ENCODE measurements at places on chromosomes 2 and 18.
A peak's percentile ranks its signal among the peaks of the same experiment; 100 is the strongest.

DNA sequence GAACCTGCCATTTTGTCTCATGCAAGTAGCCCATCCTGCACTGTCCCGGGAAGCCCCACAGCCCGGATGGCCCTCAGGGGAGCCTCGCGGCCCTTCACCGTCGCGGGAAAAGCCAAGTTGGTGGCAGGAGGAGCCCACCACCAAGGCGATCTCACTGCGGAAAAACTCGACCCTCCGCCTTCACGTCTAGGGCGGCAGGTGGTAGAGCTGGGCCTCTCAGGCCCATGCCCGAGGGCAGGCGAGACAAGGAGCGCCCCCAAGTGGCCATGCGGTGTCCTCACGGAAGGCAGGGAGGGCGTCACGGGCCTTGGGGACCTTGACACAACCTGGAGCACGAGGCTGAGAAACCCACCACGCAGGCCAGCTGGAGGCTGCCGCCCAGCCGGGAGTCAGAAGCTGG lies 34.8 kb upstream of the SKA1 start:
- no peak for DNase-seq

GRCh38 chr2:10655499-10656225 lies 34.1 kb downstream of the NOL10 start:
- DNase-seq, result no peak

GRCh38 chr2:40165509-40165844 lies 286.4 kb downstream of the SLC8A1 start:
- DNase-seq, result no peak

DNA sequence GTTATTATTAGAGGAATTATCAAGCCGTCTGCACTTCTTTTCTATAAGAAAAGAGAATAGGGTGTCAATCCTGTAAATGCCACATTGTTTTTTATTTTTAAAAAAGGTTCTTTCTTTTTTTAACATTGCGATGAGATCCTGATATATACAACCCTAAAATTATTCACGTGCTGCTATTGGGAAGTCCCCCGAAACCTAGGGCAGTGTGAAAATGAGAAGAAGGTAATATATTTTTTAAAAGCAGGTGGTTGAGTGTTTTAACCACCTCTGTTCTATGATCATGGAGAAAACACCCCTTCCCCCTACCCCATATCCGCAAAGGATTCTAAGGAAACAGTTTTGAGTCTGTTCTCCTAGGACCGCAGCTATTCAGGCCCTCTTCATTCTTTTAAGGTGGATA lies 94.5 kb upstream of the KLHL14 start:
- DNase-seq, result no peak

DNA sequence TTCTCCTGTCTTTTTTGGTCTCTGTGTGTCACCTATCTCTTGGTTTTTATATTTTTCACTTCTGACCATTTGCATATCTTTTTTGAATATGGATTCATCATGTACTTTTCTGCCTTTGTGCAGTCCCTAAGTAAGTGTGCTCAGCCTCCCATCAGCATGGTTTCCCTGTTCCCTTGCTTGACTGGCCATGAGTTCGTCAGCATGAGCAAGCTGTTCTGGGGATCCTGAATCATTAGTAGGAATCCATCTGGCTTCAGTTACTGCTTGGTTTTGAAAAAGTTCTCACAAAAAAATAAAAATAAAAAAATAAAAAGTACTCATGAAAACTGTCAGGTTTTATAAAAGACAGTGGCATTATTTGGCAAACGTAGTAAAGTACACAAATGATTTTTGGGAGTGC lies 144.1 kb downstream of the NCOA1 start:
- DNase-seq, result peak; percentile 66

GRCh38 chr18:658947-659533 lies 1.6 kb downstream of the TYMS start:
- DNase-seq, result no peak

DNA sequence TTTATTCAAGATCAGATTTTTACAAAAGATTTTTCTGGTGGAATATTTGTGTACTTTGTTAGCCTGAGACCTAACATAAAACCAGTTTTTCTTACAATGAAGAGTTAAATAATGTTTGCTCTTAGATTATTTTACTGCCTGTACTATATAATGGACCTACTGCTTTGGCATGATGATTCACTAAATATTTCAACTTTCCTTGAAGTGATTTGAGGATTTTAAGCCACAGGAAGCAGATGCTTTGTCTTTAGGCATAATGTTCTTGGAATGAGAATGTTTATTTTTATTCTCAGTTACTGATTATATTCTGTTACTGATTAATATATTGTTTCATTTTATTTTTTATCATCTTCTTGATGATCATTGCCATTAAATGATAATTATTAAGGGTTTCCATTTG lies 175.3 kb upstream of the LRP1B start:
- DNase-seq, result no peak

- DNase-seq, result no peak
Observed at GRCh38 chr2:171522788-171523087, 464 bp downstream of the CYBRD1 start.

DNA sequence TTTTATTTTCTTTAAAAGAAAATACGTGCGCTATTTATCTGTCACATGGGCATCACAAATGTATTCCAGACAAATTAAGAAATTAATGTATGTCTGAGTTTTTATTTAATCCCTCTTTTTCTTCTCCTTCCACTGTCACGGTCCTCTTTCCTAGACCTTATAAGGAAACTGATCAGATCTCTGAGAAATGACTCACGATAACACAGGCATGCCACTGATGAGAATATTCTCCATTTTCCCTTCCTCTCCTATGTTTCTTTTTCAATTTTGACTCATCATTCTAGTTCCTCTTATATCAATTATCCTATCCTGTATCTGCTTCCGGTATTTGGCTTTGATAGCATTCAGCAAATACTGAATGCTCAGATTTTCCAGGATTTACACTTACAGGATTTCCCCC lies 121.8 kb downstream of the DSC3 start:
- DNase-seq, result no peak

DNA sequence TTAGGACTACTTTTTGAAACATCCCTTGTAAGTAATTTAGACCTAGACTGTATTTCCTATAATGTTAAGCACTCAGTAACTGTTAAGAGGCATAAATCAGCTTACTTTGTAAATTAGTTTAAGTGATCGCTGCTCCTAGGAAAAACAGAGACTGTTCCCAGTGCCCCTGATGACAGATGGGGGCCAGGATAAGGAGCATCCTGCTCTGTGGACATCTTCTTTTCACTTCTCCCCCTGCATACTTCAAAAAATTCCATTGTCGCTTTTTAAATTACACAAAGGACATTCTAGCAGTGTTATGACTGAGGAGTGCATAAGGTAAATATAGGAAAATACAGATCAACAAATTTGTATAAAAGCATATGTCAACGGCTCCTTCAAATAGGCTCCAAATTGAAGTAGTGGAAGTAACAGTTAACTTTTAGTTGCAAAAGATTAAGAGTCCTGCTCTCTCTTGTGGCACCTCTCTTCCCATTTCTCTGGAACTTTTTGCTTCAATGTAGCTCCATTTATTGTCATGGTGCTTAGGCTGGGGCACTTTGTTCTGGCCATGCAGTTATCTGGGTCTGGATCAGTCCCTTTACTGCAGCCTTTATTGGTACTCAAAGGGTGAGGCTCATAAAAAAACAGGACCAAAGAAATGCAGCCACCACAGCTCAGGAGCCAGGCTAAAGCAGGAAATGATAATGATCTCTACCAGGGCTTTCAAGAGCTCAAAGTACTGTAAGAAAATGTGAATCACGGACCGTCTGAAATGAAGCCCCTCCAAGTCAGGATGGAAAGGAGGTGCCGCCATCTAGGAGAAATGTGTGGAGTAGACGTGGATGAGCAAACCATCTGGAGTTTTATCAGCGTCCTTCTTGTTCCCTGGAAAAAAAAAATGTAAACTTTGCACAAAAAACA lies 162.1 kb upstream of the ZNF516 start:
- DNase-seq, result no peak

DNA sequence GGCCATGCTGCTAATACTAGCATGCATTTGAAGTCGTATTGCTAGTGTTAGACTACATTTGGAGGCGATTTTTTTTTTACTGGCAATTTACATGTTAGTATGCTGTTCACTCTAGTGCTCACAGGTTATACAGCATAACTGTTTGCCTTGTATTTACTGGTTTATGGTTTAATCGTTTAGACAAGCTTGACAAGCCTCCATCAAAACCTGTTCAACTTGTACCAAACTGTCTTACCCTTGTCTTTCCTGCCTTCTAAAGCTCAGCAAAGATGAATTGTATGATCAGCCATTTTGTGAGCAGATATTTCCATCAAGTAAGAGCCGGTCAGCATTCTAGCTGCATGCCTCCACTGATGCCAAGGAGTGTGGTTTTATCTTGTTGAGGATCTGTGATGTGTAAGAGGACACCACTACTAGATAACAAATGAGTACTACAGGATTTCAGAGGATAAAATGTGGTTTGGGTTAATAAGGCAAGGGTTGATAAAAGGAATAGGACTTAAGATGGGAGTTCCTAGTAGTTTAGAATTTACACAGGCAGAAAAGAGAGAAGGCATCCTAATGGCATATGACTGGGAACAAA lies 68.4 kb upstream of the ITM2C start:
- no peak for DNase-seq

GRCh38 chr2:99754210-99754609 lies 264.4 kb upstream of the REV1 start:
- DNase-seq, result peak; percentile 65

GRCh38 chr2:317501-318424 lies 29.9 kb upstream of the ALKAL2 start:
- no peak for DNase-seq

- no peak for DNase-seq
Observed at GRCh38 chr2:18643326-18644114, 54.2 kb upstream of the NT5C1B start.

DNA sequence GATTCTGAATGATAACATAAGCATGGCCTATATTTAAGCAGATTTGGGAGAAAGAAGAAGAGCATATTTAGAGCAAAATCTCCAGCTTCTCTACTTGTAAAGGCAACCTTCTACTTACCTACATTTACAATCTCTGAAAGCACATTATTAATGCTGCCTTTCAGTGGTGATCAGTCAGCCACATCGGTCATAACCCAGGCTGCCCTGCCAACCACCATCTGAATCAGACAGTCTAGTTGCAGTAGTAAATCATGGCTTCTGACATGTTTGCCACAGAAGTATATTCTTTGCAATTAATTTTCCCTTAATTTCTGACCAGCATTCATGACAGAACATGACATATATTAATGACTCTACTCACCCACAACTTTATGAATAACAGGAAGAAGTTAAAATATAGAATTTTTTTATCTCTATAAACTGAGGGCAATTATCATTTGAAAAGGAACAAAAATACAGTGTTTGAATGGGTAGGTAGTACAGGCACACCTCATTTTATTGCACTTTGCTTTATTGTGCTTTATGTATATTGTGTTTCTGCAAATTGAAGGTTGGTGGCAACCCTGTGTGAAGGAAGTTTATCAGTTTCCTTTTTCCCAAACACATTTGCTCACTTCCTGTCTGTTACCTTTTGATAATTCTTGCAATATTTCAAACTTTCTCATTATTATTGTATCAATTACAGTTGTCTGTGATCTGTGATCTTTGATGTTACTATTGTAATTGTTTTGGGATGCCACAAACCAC lies 531.6 kb upstream of the CHAC2 start:
- no peak for DNase-seq

DNA sequence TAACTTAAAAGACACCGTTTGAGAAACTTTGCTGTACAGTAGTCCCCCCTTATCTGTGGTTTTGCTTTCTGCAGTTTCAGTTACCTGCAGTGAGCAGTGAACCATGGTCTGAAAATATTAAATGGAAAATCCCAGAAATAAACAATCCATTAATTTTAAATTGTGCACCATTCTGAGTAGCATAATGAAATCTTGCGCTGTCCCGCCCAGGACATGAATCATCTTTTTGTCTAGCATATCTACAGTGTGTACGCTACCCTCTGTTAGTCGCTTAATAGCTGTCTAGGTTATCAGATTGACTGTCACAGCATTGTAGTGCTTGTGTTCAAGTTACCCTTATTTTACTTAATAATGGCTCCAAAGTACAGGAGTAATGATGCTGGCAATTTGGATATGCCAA lies 6.1 kb downstream of the ARPC2 start:
- DNase-seq, result no peak

GRCh38 chr2:197433780-197434438 lies 919 bp downstream of the SF3B1 start:
- DNase-seq, result no peak

GRCh38 chr18:49009661-49010060 lies 58.9 kb upstream of the SMAD7 start:
- no peak for DNase-seq

DNA sequence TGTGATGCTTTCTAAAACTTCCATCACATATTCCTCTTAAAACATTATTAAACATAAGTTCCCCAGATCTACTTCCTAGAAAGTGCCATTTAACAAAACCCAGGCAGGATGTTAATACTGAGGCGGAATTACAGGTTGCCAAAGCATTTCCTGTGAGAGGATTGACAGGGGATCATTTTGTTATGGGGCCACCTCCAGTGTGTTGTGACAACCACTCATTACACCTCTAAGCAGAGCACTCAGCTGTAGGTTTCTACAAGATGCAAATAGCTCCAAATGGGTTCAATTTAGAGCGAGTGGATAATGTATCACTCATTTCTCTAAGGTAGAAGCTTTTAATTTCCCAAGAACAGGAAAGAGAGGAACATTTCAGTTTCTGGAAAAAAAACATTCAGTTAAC lies 1429.5 kb upstream of the ACVR2A start:
- no peak for DNase-seq

- no peak for DNase-seq
Observed at GRCh38 chr18:40168026-40168425, 1787.0 kb upstream of the PIK3C3 start.

DNA sequence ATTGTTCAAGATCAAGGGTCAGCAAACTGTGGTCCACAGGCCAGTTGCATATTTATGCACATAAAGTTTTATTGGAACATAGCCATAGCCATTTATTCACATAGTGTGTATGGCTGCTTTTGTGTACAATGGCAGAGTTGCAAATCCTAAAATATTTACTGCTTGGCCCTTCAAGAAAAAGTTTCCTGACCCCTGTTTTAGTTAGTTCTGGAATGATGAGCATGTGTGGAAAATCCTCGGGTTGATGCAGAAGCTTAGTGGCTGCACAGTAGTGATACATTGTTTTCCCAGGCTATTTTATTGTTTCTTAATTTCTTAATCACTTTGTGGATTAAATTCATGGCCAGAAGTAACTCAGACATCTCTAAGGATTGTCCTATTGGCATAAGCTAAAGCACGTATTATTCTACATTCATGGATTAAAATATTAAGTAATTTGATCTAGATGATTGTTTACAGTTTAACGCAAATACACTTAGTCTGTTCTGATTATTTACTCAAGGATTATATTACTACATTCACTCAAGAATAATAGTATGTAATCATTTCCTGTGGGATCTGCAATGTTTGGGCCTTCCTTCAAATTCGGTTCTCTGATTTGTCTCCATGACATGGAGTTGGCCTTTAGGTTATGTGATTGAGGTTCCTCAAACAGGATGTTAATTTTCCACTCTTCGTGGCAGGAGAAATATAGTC lies 165.5 kb downstream of the TMEM247 start:
- DNase-seq, result no peak

- DNase-seq, result no peak
Observed at GRCh38 chr18:25310045-25310444, 41.9 kb downstream of the ZNF521 start.
